ENCODE measurements at places on chromosomes 16 and 17.

DNA sequence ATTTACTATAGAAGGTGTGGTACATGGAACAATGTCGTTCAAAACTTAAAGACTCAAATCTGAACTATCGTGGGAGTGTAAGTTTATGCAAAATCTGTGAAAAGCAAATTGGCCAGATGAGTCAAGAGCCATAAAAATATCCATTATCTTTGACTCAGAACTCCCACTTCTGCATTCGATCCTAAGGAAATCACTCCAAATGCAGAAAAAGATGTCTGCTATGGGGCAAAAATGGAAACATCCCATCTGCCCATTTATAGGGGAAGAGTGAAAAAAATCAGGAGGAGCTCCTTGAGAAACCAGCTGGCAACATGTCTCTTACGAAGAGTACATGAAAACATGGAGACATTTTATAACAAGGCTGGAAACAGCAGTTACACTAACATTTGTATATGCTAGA is 43.6 kb upstream of the CCDC182 start:
- DNase-seq = no peak

- DNase-seq = peak; percentile 85
Measured at GRCh38 chr17:8121681-8122421, 2.1 kb downstream of the HES7 start.

GRCh38 chr17:50213026-50214022 is 11.9 kb upstream of the COL1A1 start:
- peak; percentile 61 for DNase-seq

- no peak for DNase-seq
Measured at GRCh38 chr16:75279305-75279704, 27.9 kb upstream of the BCAR1 start.

- DNase-seq = no peak
Measured at GRCh38 chr17:79784353-79785016, 6.5 kb downstream of the CBX2 start.

DNA sequence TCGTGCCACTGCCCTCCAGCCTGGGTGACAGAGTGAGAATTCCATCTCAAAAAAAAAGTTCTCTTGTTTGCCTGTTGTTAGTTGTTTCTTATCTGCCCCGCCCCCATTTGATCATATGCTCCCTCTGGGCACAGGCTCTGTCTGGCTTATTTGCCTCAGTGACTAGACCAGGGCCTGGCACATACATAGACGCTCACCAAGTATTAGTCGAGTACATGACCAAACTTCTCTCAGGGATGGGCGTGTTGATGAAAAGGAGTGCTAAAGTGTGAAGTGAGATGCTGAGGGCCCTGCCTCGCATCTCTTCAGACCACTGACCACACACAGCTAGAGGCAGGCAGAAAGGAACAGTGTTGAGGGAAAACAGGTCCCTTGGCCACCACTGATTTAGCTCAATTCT is 3.3 kb upstream of the HELZ start:
- DNase-seq = no peak

DNA sequence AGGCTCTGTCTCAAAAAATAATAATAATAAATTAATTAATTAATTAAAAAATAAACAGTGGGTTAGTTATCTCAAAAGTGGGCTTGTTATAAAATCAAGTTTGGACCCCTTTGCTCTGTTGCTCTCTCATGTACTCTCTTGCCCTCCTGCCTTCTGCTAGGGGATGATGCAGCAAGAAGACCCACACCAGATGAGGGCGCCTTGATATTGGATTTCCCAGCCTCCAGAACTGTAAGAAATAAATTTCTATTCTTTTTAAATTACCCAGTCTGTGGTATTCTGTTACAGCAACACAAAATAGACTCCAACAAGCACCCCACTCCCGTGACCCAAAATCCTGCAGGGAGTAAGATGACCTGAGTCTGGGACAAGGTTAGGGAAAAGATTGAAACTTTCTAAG is 2.1 kb upstream of the ZNF652 start:
- DNase-seq = no peak

GRCh38 chr16:84742641-84743092 is 42.9 kb downstream of the USP10 start:
- DNase-seq = no peak

DNA sequence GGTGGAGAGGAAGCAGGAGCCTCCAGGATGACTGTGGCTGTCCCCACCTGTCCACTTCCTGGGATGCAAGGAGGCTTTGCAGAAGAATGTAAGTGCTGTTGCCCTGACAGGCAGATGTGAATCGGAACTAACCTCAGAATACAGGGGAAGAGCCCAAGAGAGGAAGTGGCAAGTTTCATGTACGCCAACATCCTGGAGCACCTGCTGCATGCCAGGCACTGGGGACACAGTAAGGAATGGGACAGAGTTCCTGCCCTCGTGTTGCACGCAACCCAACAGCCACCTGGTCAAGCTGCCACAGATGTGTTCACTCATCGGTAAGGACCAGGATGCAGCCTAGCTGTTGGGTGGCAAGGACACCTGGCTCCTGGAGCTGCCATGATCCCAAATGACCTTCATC is 98.6 kb upstream of the RPL38 start:
- DNase-seq = no peak

- DNase-seq = no peak
Measured at GRCh38 chr16:27703545-27703944, 153.6 kb downstream of the KATNIP start.

GRCh38 chr16:2173366-2173765 is 17.8 kb downstream of the TRAF7 start:
- DNase-seq = no peak

- DNase-seq = no peak
Measured at GRCh38 chr17:13321951-13322701, 279.6 kb downstream of the HS3ST3A1 start.

DNA sequence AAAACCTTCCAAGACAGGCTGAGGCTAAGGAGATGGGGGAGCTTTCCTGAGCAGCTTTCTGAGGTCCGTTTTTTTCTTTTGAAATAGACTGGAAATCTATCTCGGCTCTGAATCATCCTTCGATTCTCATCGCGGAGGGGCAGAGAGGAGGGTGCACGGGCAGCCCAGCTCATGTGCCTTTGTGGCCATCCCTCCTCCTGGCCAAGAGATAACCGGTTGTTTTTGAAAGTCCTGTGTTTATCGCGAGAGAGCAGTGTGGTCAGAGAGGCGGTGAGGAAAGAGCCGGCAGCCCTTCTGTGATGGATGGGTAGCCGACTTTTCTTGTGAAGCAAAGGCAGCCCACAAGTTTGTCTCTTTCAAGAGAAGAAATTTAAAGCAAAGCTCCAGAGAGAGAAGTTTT is 191.6 kb downstream of the CCDC182 start:
- DNase-seq = no peak

DNA sequence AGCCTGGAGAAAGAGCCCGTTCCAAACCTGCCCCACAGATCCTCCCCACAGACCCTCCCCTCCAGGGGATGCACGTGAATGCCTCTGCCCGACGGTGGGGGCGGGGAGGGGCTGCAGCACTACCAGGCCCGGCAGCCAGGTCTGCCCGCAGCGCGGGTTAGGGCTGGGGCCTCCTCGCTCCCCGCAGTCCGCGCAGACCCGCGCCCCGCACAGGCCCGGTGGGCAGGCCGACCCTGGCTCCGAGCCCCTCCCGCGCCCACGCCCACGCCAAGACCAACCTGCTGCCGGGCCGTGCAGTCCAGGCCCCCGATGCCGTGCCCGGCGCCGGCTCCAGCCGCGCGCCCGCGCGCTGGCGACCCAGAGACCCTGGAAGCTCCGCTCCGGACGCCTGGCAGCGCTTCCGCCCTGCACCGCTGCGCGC is at the start of gene RPUSD1:
RPUSD1 (minus strand) TSS at position 404 of the 421 bp plus-strand sequence. CDS start 644 bp downstream, outside the sequence.
- DNase-seq = no peak

Measured in activated CD8-positive, alpha-beta memory T cell treated with anti-CD3 and anti-CD28 coated beads, Interleukin-2, amount 50 U/mL, for 48 hours (primary cell).